Erythroblast (primary cell): ENCODE measurements at places on chromosomes 12 and 14.

DNA sequence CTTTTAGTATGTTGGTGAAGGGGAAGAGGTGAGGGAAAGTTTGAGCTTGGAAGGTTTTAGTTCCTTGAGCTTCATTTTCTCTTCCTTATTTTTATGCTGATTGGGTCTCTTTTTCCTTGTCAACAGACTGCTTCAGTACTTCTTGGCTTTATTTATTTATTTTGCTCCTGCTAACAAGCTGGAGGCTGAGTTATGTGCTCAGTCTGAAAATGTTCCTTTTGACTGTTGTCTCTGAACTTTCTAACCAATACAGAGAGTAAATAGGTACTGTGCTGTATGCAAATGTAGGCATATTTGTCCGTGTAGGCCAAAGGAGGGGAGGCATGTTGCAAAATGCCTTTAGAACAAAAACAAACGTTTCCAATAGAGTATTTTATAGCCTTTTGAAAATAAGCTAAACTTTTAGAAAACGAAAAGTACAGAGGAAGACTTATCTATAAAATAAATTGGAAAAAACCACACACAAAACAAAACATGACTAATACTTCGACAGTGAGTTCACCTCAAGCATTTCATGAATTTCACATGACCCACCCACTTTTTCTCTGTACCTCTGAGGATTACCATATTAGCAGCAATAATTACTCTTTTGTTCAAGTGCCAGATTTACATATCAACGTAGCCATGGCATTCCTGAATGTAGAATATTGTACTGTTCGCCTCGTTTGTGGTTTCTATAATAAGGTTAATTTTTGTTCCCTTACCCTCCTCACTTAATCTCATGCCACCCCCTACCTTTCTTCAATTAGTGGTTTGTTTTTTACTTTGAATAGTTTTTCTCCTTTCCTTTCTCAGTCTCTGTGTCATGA, 4.7 kb upstream of the CREBL2 start:
- no peak for DNase-seq

DNA sequence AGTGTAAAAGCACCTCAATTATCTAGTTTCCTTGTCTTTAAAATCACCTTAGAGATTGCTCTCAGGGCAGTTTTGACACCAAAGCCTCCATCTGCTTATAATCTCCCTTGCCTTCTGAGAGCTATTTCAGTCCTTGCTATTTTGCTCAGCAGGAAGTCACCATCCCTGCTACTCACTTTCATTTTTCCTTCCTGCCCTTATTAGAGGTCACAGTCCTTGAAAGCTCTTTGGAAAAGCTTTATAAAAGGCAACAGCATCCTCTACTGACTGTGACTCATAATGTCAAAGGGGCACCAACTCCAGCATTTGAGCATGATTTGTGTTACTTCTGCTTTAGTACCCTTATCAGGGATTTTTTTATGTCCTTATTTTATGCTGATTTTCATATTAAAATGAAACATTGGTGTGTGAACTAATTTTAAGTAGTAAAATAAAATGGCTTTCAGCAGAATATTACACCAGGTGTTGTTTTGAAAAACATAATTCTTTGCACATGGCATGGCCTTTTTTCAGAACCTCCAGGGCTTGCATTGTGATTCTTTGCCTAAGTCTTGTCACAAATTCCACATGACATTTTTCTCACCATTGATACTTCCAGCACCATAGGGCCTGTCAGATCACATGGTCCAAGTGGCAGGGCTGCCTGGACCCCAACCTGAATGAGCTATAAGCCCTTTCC, 213.0 kb downstream of the ADAMTS20 start:
- DNase-seq, result no peak

DNA sequence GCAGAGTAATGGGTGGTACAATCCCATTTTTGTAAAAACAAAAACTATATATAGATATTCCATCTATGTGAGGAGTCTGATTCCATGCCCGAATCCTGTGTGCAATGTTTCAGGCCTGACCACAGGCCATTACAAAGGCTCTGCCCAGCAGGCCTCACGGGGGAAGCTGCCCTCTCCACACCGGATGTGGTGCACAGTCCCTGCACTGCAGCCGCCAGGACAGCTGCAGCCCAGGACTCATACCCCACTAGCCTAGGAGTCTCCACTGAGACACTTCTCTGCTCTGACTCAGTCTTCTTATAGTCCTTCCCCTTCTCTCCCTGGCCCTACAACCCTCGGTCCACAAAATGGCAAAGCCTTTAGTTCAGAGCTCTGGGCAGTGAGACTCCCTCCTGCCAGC, 190.4 kb downstream of the PPM1H start:
- no peak for DNase-seq

DNA sequence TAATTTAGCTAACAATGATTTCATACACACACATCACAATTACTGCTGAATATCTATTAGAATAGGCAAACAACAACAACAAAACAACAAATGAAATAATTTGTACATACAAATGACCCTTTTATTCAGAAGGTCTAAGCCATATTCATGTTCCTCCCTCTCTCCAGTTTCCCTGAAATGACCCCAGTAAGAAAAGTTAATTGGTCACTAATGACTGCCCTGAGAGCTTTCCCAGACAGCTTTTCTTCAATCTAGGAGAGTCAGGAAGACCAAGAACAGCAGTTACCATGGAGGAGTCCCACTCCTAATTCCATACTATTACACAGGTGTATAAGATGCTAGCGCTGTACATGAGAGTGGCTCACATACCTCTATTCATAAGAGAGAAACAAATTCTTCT, 121.2 kb upstream of the GRIP1 start:
- DNase-seq, result no peak

DNA sequence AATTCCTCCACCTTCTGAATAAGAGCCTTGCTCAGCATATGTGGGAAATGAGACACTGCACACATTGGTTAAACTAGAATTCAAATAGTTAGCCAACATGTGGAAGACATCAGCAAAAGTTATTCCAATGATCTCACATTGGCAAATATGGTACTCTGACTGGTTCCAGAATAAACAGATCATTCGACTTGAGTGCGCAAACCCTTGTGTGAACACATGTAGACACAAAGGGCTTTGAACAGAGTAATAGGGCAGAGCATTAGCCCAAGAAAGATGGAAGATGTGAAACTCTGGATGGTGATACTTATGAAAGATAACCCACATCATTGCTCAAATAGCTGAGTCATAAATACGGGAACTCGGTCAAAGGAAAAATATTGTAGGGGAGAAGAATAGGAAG, 1133.4 kb upstream of the SEL1L start:
- DNase-seq, result no peak

- DNase-seq, result no peak
Measured at GRCh38 chr12:13981990-13982389, 588 bp upstream of the GRIN2B start.

DNA sequence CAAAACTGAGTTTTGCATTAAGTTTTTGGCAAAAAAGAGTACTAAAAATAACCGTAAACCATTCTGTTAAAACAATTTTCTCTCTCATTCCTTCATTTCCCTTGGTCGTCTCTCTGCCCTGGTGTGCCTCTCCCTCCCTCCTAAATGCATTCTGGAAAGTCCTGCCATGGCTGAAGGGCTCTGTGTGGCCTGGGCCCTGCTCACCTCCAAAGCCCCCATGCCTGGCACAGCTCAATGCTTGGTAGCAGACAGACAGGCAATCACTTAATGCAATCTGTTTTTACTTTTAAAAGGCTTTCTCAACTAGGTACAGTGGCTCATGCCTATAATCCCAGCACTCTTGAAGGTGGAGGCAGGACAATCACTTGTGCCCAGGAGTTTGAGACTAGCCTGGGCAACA, 47.8 kb downstream of the CDC42BPB start:
- no peak for DNase-seq

DNA sequence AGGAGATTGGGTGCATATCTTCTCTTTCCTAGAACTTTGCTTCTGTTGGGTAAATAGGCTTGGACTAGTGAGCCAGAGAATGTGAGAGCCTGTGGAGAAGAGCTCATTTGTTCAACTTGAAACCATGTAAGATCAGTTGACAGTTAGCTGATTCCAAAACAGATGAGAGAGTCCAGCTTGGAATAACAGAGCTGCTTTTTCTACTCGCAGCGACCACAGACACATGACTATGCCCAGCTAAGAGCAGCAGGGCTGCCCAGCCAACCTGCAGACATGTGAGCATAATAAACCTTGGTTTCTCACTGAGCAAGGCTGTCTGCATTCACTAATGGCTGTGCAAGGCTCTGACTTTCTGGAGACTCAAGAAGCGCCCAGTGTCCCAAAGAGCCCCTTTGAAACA, 209.2 kb downstream of the C12orf75 start:
- DNase-seq, result no peak

DNA sequence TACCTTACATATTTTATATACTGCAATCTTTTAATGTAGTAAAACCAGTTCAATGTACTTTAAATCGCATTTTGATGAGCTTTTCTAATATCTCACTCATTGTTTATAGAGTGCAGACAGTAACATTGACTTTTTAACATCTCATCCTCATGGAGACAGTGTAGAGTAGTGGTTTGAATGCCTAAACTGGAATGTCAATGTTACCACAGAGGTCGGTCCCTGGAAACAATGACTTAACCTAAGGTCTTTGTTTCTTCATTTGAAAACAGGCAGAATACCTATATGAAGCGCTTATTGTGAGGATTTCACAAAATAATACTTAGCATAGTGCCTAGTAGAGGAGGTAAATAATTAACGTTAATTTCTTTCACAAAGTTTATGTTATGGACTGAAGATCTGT, 5.0 kb downstream of the CDK17 start:
- no peak for DNase-seq

GRCh38 chr12:38282886-38283285, 33.7 kb upstream of the ALG10B start:
- no peak for DNase-seq

DNA sequence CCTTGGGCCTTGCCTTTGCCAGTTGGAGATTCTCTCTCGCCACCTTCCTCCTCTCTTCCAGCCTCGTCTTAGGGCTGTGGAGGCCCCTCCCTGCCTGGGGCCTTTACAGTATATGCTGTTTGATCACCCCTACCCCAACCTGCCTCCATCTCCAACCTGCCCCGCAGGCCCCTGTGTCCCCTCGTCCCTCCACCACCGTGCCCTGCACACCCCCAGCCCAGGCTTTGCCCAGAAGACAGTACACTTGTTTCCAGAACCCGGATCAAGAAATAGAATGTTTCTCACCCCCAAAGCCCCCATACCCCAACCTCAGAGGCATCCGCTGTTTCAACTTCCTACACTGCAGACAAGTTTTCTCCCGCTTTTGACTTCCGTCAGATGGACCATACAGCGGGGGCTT, 202.3 kb upstream of the C14orf180 start:
- DNase-seq, result no peak

GRCh38 chr12:108048686-108049085, 80.4 kb upstream of the WSCD2 start:
- DNase-seq, result no peak

GRCh38 chr14:36671149-36671548, 9.5 kb downstream of the PAX9 start:
- DNase-seq, result no peak

DNA sequence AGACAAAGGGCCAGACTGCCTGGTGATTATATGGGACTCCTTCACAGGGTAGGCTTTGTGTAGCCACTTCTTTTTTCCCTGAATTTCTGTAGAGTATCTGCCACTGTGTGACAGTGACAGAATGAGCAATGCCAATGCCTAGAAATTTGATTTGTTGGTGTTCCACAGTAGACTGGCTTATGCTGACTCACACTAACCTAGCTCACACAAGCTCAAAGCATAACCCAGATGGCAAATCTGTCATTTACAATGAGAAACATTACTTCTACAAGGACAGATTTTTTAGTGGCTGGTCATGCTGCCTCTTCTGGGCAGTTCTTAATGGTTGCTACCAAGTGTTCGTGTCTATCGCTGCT, 15.9 kb downstream of the CFAP251 start:
- no peak for DNase-seq

- peak; percentile 20 for DNase-seq
Measured at GRCh38 chr12:57965766-57966165, 24.4 kb downstream of the ATP23 start.

DNA sequence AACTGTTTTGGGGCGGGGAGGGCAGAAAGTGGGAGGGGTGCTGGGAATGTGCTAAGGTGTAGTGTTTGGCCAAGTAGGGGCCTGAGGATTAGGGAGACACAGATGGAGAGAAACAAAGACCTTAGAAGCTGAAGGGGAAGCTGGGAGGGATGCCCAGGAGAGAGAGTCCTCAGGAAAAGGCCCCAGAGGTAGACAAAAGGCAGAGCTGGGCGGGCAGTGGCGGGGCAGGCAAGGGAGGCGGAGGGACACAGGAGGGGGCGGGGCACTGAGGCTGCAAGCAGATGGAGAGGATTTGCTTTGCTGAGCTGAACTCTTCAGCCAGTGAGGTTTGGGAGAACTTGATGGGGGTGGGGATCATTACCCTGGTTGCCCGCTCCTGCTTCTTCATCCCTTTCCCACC, 2.8 kb downstream of the PTMS start:
- DNase-seq, result peak; percentile 32

DNA sequence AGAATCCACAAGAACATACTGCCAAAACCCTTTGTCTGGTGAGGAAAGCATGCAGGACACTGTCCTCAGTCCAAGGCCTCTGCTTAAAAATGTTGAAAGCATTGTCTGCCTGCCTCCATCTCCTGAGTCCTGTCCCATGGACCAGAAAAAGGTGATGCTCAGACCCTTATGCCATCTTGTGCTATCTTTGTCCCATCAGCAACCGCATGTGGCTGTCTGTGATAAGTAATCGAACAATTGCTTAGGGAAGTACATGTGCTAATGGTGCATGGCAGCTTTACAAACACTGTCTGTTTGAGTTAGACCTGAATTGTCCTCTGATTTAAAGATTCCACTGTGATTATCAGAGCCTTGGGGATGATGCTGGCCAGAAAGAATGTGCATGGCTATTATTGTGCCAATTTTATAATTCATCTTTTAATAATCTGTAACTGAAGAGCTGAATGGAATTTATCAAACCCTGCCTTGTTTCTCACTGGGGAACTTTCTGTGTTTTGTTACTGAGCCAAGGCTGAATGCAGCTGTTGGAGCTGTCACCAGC, 177.5 kb downstream of the DACT1 start:
- no peak for DNase-seq

DNA sequence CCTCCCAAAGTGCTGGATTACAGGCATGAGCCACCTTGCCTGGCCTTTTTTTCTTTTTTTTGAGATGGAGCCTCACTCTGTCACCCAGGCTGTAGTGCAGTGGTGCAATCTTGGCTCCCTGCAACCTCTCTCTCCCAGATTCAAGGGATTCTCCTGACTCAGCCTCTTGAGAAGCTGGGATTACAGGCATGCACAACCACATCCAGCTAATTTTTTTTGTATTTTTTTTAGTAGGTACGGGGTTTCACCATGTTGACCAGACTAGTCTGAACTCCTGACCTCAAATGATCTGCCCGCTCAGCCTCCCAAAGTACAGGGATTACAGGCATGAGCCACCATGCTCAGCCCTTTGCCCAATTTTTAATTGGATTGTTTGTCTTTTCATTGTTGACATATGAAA, 58.0 kb downstream of the SINHCAF start:
- DNase-seq, result no peak

DNA sequence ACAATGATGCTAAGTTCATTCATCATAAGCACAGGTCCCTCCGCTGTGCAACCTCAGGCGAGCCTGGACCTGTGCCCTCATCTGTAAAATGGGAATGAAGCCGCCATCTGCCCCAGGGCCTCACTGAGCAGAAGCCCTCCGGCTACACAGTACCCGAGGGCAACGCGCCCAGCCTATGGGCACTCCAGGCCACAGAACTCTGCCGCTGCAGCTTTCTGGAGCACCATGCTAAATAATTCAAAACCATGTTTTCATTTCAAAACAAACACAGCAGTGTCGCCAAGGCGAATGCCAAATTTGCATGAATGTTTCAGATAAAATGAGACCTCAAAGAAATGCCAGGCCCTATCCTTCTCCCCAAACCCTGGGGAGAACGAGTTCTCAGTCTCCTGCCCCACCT, 4.0 kb downstream of the NCOR2 start:
- DNase-seq, result peak; percentile 21
